ENCODE measurements at places on chromosomes 5 and 9.

DNA sequence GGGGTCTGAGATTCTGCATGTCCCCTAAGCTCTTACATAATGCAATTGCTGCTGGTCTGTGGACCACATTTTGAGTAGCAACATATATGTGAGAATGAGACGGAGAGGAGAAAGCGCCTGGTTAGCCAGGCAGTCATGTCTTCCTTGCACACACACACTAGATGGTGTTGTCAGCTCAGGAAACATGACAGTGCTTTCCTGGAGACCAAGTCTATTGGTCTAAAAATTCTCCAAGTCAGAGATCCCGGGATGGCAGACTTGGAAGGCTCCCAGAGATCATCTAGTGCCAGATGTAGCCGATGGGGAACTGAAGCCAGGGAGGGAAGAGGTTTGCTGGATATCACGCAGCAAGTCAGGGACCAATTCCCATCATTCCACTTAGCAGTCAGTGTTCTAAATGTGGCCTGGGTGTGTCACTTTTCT, 53.4 kb downstream of the GALNT12 start:
- DNase-seq: peak; percentile 10

DNA sequence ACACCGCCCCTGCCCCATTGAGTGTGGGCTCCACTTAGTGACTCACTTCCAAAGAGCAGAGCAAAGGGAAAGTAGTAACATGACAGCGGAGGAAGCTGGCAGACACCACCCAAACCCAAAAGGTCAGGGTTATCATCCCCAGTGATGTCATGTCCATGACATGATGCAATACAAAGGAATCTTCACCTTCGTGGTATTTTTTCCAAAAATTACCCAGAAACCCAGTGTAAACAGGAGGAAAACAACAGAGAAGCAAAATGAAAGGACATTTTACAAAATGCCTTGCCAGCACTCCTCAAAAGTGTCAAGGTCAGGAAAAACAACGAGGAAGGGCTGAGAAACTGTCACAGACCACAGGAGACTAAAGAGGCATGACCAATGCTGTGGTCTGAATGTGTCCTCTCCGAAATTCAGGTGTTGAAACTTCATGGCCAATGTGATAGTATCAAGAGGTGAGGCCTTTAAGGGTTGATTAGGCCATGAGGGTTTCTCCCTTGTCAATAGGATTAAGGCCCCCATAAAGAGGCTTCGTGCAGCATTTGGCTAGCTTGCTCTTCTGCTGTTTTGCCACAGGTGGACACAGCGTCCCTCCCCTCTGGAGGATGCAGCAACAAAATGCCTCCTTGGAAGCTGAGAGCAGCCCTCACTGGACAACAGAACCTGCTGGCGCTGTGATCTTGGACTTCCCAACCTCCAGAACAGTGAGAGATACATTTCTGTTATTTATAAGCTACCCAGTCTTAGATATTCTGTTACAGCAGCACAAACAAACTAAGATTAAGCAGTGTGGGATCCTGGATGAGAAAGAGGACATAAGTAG, 30.5 kb upstream of the MED10 start:
- no peak for DNase-seq

DNA sequence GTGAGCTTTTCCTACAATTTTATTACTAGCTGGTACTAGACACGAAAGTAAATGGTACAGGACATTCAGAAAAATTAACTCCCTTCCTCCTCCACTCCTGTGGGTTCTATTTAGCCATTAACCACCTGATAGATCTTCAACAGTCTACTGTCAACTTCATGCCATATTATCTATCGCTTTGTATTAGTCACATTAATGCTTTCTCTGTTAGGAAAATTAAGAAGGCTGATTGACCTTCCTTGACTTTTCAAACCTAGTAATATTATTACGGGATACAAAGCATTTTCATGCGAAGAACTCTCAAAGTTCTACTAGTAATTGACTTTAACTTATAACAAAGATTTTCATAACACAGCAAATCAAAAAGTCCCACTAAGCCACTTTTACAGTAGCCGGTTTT, 1.2 kb downstream of the TEX10 start:
- no peak for DNase-seq

DNA sequence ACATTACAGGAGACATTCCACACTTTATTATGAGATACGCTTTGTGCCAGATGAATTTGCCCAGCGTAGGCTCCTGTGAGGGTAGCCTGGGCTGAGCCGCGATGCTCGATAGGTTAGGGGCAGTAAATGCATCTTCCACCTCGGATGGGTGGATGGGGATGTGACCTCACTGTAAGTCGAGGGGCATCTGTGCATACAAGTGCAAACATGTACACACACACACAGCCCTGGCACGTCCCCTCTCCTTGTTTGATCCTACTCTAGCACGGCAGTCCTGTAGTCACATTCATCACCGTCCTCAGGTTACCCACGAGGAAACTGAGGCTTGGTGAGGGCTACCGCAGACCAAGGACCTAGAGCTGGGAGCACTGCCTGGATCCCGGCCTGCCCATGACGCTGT, 166.8 kb downstream of the COL23A1 start:
- DNase-seq: no peak

- no peak for DNase-seq
Observed at GRCh38 chr9:89005323-89005722, 14.1 kb downstream of the S1PR3 start.

Data from C1 segment of cervical spinal cord (tissue), 14 donors.